ENCODE measurements at places on chromosomes 11 and 22.

DNA sequence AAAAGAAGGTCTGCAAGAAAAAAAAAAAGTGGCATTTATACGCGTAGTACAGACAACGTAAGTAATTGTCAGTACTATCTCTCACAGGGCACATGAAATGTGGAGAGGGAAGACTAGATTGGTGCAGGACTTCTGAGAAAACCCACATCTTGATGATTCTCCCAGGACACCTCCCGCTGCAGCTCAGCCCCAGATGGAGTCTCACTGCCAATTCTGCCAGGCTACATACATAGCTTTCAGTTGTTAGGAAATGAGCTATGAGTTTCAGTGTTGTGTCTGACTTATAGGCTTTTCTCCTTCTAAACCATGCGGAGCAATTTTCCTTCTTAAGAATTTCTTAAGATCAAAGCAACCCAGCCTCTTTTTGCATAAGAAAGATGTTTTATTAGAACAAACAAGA, 9.6 kb downstream of the OR5A2 start:
- no peak for DNase-seq

DNA sequence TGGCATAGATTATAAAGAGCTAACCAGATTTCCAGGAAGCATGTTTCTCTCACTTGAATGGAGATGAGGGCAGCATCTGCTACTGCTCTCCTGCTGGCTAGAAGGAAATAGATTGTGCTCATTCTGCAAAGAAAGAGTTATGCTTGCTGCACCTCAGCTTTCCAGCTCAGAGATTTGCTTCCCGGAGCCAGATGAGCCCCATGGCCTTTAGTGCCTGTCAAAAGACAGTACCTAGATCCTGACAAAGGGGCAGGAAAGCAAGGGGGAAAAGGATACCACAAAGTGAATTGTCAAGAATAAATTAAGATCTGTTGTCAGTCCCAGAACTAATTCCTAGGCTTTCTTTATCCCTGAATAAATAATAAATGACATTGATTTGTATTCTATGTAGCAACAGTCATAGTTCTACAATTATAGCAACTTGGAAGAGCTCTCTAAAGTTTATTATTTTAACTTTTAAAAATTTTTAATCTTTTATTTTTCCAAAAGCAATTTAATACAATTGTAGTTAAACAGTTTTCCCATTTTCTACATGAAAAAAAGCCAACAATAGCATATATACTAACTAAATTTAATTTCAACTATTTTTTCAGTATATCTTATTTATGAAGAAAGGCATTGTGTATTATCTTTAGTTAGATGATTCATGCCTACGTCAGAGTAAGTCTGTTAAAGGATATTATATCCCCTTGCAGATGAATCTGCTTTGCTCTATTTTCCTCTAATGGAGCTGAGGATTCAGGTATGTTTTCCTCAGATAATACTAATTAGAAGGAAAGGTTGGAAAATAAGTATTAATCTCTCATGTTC, 306.1 kb upstream of the DDI1 start:
- no peak for DNase-seq

- no peak for DNase-seq
Measured at GRCh38 chr22:36134182-36134581, 26.4 kb downstream of the APOL3 start.

GRCh38 chr11:59560702-59561473, 49.5 kb downstream of the OR4D9 start:
- DNase-seq = peak; percentile 90

DNA sequence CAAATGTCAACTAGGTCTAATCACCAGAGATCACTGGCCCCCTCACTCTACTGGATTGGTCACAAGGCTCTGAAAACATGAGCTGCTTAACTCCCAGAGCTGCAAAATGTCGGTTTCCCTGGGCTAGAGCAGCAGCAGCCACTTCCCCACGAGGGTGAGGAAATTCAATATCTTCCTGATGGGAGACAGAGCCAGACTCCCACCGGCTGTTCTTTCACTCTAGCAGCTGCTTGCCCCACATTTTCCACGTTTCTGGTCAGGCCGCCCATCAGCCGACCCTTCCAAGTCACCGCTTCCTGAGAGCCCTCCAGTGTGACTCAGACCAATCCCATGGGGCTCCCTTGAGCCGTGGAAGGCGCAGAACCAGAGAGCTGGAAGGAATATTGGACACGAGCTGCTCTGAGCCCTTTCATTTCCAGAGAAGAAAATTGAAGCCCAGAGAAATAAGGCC, 227.0 kb downstream of the ADAMTS15 start:
- DNase-seq = no peak

- DNase-seq = no peak
Measured at GRCh38 chr22:40007853-40008710, 13.3 kb downstream of the FAM83F start.

DNA sequence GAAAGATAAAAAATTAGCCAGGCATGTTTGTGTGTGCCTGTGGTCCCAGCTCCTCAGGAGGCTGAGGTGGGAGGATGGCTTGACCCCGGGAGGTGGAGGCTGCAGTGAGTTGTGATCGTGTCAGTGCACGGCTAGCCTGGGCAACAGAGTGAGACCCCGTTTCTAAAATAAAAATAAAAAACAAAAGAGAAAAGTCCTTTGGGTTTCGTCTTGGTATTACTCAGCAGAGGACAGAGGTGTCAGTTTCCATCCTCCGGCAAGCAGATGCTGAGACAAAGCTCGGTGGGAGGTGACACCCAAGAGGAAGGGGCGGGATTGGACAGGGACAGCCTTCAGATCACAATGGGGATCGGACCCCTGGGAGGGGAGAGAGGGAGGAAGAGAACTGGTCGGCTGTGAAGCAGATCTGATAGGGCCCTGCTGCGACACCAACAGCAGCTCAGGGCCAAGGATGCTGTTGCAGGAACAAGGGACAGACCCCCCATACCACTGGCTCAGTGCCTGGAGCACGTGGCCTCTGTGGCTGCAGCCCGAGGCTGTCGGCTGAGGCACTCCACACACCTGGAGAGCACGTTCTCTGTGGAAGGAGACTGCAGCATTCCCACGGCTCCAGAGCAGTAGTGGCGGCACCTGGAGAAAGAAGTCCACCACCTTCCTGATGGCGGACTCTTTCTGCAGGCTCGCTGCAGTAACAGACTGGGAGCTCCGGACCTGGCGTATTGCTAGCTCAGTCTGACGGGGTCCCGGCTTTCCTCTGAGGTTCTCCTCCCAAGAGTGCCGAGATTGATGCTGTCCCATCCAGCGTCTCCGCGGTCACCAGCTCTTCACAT, 5.2 kb upstream of the BID start:
- DNase-seq = no peak

DNA sequence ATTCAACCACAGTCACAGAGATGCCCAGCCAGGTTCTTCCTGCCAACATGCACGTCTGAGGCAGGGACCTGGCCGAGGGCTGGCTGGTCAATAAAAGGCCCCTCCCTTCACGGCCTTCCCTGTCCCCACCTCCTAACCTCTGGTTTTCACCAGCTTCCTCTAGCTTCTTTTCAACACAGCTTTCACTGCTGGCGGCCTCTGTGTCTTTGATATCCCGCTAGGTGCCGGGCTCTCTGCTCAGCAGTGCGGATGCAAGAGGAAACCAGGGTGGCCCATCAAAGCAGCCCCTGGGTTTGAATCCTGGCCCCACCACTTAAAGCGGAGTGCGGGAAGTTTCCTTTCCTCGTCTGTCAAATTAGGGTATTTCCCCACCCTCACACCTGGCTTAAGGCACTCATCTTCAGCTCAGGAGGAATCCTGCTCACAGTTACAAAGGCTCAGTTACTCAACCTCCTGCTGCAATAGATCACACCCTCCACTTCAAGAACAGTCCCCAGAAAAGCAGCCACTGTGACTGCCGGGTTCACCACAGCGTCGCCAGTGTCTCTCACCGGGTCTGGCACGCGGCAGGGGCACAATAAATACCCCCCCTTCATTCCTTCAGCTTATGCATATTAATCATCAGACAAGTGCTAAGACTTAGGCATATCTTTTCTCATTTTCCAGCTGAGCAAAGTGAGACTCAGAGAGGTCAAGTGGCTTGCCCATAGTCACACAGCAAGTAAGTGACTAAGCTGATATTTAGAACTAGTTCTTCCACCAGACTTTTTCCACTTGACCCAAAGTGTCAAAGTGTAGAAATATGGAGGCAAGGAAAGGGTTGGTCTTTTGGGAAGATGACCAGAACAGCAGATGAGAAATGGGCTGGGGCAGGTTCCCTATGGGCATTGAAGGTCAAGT, 45.7 kb downstream of the TXN2 start:
- DNase-seq = peak; percentile 79

DNA sequence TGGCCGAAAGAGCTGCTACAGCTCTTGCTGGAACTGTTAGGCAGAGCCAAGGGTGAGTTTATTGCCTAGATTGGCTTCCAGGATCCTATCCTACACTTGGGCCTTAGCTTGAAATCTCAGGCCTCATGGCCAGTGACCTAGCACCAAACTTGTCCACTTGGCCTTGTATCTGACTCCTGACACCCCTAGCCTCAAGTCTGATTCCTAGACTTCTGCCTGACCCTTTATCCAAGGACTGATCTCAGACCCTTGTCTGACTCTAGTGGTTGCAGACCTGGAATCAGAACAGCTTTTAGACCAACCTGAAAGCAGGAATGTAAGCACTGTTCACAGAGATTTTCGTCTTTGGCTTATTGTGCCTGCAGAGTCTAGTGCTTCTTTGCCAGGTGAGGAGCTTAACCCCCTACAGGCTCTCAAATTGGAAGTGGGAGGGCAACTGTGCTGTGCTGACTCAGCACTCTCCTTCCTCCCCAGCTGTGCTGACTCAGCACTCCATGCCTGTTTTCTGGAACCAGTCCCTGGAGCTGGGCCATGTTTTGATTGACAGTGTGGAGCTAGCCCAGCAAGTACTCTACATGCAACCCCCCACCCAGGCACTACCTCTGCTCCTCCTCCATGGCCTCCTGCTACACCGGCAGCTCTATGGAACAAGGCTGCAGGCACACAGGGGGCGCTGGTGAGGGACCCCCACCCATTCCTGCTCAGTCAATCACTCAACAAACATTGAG, 35.1 kb downstream of the RRP8 start:
- peak; percentile 86 for DNase-seq

- DNase-seq = peak; percentile 99
Measured at GRCh38 chr22:20429254-20430100, 8.1 kb downstream of the SCARF2 start.

GRCh38 chr22:48192920-48193319, 1430.5 kb downstream of the TBC1D22A start:
- no peak for DNase-seq
